ENCODE measurements at places on chromosomes 5 and 9.

DNA sequence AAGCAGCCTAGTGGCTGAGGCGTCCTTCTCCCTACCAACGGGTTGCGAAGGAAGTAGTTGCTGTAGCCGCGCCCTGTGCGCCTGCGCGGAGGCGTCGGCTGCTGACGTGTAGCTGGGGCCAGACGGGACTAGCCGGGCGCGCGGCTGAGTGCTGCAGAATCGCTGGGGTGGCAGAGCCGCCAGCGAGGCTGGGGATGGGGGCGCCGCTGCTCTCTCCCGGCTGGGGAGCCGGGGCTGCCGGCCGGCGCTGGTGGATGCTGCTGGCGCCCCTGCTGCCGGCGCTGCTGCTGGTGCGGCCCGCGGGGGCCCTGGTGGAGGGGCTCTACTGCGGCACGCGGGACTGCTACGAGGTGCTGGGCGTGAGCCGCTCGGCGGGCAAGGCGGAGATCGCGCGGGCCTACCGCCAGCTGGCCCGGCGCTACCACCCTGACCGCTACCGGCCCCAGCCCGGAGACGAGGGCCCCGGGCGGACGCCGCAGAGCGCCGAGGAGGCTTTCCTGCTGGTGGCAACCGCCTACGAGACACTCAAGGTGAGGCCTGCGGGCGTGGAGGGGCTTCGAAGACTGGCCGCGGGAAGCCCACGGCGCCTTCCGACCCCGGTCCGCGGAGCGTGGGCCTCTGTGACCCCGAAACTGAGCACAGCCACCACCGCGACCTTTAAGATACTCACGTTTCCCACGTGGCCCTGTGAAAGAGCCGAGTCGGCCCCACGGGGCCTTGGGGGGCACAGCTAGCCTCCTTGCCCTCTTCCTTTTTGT, at the start of gene DNAJC25:
TSS of gene DNAJC25 (plus strand) at position 121 of the 758 bp plus-strand sequence. CDS start at position 195, 74 bp downstream.
- peak; percentile 98 for DNase-seq

GRCh38 chr9:120184266-120184665, 395.7 kb downstream of the CDK5RAP2 start:
- no peak for DNase-seq

DNA sequence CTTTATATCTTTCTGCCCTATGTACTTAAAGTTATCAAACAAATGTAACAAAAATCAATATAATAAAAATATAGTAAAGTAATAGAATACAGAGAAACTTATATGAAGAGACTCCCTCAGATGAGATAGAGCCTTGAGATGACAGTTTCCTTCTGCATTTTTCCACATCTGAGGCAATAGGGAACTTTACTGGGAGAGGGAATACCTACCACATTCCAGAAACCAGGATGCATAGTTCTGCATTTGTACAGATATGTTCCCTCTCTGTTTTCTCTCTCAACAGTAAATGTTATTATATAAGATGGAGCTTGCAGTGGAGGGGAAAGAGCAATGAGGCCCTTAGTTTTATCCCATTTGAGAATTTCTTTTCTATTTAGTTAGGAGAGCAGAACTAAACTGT, 109.6 kb upstream of the KCNN2 start:
- DNase-seq: no peak

DNA sequence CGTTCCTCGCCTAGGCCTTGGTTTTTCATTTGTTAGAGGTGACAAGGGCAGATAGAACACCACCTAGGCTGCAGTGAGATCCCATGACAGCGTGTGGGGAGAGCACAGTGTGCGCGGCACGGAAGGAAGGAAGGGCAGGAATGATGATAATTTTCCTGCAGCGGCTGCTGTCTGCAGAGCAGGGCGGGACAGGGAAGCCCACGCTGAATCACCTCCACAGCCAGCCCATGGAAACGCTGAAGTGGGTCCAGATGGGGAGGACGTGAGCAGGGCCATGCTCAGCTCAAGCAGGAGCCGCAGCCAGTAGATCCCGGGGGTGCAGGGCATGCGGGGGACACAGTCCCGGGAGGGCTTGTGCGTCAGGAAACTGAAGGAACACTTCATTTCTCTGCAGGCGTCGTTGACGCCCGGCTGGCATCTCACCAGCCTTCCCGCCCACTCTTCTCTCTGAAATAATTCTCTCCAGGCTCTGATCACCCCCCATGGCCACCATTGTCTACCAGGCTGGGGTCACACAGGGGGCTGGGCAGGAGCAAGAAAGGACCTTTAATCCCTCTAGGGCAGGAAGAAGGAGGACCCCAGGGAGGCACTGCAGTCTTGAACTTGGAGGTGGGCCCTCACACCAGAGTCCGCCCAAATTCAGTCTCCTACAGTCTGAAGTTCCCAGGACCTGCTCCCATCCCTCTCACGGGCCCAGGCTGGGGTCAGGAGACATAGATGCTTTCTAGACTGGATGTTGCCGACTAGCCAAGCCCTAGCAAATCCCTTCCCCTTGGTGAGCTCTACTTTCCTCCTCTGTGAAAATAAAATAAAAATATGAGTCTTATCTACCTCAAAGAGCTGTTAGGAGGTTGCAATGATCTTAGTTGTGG, 20.9 kb upstream of the SYNPO start:
- DNase-seq: peak; percentile 89

- peak; percentile 57 for DNase-seq
These were observed 373.8 kb downstream of the NDUFS4 start for GRCh38 chr5:53934151-53934820.

DNA sequence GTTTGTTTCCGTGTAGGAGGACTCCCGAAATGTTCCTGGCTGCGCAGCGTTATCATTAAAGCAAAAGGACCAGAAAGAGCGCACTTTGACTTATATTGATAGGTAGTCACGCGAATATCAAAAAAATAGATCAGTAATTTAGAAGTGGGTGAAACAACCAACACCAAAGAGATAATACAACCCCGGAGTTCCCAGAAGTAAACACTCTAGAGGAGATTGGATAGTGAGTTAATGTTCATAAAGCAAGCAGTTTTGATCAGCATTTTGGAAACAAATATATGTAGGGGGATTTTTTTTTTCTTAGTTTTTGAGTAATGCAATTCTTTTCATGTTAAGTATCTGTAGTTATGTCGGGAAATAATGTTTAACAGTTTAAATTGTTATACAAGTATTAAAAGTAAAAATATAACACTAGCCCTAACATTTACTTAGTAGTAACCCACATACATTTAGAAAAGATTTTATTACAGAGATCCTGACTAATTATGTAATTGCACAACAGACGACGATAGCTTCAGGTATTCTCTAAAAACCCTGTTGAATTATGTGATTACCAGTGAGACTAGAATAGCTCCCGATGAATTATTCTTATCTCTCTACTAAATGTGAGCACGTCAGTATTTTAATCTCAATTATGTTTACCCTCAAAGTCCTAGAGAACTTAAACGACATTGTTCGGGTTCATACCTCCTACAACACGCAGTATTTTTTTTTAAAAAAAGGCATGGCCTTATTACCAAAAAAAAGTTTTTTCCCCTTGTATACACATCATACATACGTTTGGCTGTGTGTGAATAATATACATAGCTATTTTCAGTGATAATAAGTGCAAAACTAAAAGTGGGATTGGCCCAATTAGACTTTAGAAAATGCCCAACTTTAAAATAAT, 9.4 kb upstream of the NFIB start:
- DNase-seq: no peak

DNA sequence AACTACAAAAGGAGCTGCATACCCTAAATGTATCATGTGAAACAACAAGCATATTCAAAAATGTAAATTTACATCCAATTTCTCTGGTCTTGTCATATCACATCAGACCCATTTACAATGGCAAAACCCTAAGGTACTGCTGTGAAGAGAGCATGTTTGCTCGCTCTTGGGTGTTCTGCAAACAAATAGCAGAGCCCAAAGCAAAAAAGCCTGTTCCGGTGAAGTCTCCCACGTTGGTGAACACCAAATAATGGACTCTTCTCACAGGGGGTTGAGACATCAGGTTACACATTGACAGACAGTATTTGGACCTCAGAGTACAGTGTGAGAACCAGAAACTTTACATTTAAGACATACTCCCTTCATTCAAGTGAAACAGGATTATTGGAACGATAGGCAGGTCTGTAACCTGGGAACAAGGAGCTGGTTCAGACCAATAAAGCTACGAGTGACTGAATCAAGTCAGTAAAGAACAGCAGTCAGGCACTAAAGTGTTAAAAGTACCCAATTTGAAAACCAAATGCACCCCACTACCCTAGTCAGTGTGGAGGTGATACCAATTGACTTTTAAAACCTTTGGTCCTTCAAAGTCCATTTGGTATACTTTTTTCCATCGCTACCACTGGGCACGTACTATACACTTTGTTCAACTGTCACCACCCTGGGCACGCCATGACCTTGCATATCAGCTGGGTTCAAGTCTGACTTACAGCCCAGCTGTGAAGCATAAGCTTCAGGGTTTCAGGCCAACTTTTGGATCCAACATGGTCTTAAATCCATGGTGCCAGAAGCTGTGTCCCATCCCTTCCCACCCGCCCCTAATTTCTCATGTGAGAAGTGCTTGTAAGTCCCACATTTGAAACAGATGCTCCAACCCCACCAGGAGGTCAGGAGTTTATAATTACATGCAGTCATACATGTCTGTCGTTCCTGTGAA, 36.4 kb downstream of the ETF1 start:
- DNase-seq: no peak

- DNase-seq: no peak
These were observed 96.7 kb downstream of the MVB12B start for GRCh38 chr9:126423142-126423915.

GRCh38 chr5:143730112-143730801, 81.7 kb upstream of the HMHB1 start:
- no peak for DNase-seq

DNA sequence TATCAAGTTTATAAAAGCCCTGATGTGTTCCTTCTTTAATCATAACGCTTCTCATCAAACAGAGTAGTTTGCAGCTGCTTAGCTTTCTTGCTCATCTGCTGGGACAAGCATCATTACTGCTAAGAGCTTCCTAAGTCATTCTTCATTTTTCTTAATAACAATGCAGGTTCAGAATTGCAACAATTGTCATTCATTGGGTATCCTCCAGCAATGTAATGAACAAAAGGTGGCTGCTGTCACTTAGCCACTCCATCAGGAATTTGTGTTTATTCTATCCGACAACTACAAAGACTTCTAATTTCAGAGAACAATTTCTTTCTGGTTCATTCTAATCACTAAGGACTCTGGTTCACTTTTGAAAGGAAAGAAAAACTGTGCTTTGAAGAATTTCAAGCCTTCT, 836.7 kb upstream of the CDH10 start:
- no peak for DNase-seq

GRCh38 chr9:86774116-86774515, 173.2 kb downstream of the GAS1 start:
- no peak for DNase-seq

- DNase-seq: no peak
These were observed 318.3 kb upstream of the GRAMD2B start for GRCh38 chr5:126104951-126105350.

GRCh38 chr5:122727112-122727541, 47.8 kb upstream of the SNX2 start:
- peak; percentile 85 for DNase-seq

GRCh38 chr5:149284501-149284900, 12.8 kb downstream of the AFAP1L1 start:
- no peak for DNase-seq

DNA sequence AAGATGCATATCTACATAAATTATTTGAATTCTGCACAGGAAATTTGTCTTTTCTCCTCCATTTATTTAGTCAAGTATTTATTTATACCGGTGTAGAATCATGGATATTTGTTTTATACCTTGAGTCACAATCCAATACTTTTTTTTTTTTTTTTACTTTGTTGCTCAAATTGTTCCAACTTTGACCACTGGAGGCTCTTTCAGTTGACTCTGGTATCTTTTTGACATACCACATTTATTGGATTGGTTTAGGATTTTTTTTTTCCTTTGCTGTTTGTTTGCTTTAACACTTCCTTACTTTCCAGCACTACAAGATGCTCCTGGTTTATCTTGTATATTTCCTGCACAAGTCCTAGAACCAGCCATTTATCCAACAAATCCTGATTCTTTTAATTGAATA, 543.1 kb upstream of the RIOK2 start:
- DNase-seq: no peak

Measured in astrocyte (in vitro differentiated cells and primary cell).